Lung (tissue), 17 donors: ENCODE measurements at places on chromosomes 3 and 15.
A peak's percentile ranks its signal among the peaks of the same experiment; 100 is the strongest.

DNA sequence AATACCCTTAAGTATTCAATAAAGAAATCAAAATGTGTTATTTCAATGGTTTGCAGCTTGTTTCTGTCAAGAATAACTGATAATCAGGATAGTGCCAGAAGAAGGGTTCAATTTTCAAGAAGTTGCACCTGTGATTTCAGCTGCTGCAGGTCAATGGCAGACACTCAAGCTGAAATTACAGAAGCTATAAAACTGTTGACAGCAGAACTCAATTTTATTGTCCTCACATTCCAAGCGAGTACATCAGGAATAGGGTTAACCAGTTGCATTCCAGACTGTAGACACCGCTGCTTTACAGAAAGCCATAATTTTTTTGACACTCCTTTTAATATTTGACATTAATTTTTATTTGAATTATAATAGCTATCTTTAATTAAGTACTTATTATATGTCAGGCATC lies 364.1 kb downstream of the CGGBP1 start:
- DNase-seq = no peak

GRCh38 chr3:105598042-105598796 lies 231.5 kb downstream of the ALCAM start:
- DNase-seq = no peak

- peak; percentile 35 for DNase-seq
Measured at GRCh38 chr3:151835751-151836525, 22.0 kb downstream of the AADAC start.

GRCh38 chr3:135809021-135809634 lies 156.4 kb upstream of the PPP2R3A start:
- DNase-seq = no peak

- no peak for DNase-seq
Measured at GRCh38 chr15:55007561-55007960, 189.2 kb downstream of the RSL24D1 start.

- DNase-seq = no peak
Measured at GRCh38 chr3:6739288-6739687, 121.6 kb upstream of the GRM7 start.

DNA sequence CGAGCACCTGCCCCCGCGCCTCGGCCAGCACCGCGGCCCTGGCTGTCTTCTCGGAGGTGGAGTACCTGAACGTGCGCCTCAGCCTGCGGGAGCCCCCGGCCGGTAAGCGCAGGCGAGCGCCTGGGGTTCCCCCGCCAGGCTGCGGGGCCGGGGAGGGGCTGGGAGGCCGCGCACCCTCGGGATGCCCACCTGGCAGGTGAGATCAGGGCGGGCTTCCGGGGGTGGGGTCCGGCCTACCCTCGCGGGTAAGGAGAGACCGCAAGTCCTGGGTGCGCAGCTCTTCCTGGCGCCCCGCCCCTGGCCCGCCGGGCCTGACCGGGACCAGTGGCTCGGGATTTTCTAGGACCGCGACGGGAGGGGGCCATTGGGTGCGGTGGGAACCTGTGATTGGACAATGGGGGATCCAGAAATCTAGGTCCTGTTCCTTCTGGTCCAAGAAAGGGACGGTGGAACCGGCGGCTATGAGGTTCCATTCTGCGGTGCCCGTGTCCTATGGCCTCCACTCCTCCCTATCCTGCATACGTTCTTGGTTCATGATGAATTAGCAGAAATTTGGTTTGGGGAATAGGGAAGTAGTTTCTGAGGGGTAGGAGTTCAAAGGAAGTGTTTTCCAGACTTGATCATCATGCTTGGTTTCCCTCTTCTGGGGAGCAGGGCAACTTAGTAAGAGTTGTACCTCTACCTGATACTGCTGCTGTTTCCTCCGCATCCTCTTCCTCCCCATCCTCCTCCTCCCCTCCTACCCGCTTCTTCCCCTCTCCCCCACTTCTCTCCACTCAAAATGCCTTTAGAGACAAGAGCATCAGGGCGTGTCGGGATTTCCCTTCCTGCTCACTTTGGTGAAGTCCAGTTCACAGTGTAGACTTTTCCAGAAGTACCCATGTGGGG lies 808 bp downstream of the ARRDC4 start:
- peak; percentile 40 for DNase-seq

- no peak for DNase-seq
Measured at GRCh38 chr15:79364571-79365240, 53.8 kb downstream of the TMED3 start.

- no peak for DNase-seq
Measured at GRCh38 chr15:48925714-48926223, 38.0 kb downstream of the SHC4 start.

DNA sequence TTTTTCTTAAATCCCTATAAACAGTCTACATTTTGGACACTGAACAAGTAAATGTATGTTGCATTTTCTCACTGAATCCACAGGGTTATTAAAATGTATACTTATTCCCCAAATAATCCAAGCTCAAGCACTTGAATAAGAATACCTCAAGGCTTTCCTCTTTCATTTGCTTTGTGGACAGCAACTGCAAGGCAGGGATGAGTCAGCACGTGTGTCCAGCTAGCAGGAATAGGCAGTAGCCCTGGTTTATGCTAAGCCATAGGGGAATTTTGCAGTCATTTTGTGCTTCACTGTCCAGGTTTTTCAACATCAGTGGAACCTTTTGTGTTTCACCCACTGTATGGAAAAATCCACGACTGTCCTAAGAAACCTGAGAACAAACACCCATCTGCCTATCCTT lies 96.7 kb upstream of the KCNMB2 start:
- no peak for DNase-seq

GRCh38 chr3:27219127-27219845 lies 149.9 kb downstream of the NEK10 start:
- DNase-seq = no peak

GRCh38 chr3:62797132-62797531 lies 78.1 kb downstream of the CADPS start:
- DNase-seq = no peak

GRCh38 chr3:69161587-69162307 lies 39.4 kb upstream of the LMOD3 start:
- DNase-seq = peak; percentile 74

GRCh38 chr15:47390208-47390765 lies 327.0 kb upstream of the SEMA6D start:
- no peak for DNase-seq

GRCh38 chr3:49535971-49536874 lies 18.1 kb upstream of the BSN start:
- DNase-seq = no peak

DNA sequence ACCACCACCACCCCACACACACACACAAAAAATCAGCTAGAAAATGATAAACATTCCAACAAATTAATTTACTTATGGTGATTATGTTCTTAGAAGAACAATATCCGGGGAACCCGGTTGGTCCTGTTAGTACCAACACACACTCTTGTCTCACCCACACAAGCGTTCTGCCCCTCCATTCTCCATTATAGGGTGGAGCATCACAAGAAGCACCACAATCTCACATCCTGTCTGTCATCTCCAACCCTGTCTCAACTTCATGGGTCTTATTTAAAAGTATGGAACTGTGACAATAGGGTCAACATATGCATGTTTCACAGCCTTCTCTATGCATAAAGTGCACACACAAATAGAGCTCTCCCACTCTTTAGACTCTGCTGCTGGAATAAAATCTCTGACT lies 5.6 kb downstream of the GSK3B start:
- DNase-seq = no peak

- DNase-seq = no peak
Measured at GRCh38 chr3:68988740-68989139, 24.7 kb downstream of the EOGT start.

- DNase-seq = no peak
Measured at GRCh38 chr3:189786479-189787064, 155.4 kb downstream of the TP63 start.
